M059J (cell line): ENCODE measurements at places on chromosomes 3 and 15. TPM values are rescaled to one million over a fixed set of nuclear protein-coding genes. Genes with fewer than 3 reads are reported as not detected.

DNA sequence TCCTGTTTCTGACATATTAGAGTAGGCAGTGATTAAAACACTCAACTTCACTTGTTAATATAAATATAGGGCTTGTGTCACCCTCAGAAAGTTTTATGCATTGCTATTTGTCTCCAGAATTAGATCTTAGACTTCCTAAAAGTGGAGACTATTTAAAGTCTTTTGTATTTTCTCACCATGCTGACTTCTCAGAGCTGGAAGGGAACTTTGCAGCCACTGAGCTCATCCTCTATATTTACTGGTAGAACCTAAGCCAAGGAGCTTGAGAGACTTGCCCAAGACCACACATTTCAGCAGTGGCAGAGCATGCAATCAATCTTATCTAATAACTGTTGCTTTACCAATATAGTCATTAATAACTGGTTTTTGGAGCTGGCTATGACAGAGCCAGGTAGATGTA lies 53.2 kb downstream of the STAC start:
- DNase-seq = no peak

DNA sequence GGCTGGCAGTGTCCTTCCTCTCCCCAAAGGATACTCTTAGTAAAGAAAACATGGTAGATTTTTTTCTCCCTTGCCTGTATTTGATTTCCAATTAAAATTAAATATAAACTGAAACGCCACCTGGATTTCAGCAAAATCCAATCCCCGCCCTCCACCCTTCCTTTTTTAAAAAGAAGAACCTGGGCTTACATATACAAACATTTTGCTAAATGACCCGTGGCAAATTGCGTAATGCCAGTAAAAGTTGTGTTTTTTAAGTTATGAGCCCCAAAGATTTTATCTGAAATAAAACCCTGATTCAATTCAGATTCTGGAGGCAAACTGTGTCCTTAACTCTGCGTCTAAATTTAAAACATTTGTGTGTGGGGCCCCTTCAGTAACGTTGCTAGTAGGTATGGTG lies 403.0 kb downstream of the FOXP1 start:
- DNase-seq = no peak

DNA sequence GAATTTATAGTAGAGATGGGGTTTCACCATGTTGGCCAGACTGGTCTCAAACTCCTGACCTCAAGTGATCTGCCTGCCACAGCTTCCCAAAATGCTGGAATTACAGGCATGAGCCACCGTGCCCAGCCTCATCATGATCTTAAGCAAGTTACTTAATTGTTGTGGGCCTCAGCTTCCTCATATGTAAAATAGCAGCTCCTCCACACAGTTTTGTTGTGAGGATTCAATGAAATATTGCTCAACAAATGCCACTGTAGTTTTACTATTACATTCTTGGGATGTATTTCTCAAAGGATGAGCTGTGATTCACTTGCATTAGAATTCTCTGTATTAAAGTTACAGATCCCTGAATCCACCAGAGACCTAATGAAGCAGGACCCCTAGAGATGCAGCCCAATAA lies 168.8 kb downstream of the ADAMTS9 start:
- no peak for DNase-seq

- DNase-seq = no peak
Observed at GRCh38 chr3:106103383-106103782, 234.6 kb upstream of the CBLB start.

- no peak for DNase-seq
Observed at GRCh38 chr3:24628523-24629258, 134.0 kb upstream of the THRB start.

- DNase-seq = no peak
Observed at GRCh38 chr3:25589783-25590258, 74.9 kb downstream of the TOP2B start.

DNA sequence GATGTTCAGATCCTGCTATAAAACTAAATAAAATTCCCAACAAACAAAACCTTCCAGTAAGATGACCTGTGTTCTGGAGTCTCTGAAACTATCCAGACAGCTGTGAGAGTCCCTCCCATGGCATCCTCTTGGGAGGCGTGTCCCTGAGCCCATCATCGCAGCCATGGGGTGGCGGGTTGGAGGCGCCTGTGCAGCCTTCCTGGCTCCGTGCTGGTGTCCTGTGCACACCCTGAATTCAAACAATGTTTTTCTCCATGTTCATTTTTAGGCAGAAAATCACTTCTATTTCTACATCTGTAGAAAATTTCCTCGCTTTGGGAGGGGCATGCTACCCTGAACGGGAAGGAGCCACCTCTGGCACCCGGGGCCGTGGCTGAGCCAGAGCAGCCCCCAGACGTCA lies 19.4 kb upstream of the OCA2 start:
- no peak for DNase-seq

DNA sequence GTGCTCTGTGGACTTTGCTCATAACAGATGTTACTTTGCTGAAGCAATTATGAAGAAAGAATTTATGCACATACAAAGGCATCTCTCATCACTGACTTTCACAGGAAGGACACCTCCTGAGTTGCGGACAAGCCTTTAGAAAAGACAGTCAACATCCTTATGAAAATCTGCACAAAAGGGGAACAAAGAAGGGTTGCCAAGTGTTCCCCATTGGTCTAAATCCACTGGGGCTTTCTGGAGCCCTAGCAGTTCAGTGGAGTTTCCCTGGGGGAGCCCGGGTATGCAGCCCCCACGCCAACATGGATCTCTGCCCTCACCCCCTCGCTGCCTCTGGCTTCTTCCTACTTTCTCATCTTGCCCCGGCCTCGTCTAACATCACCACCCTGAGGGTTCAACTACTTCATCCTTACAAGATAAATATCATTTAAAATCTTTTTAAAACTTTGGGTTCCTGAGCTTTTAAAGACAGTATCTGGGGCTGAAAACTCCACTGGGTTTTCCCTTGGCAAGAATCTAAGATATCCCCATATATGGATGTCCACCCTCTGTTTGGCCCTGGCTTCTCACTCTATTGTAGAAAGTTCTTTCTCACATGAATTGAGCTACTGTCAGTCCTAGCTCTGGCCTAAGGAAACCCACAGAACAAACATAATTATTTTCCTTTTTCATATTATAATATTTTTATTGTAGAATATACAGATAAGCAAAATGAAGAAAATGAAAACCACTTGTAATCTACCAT lies 207.9 kb upstream of the RGMA start:
- no peak for DNase-seq

- peak; percentile 24 for DNase-seq
Observed at GRCh38 chr3:178663201-178663934, 127.1 kb downstream of the KCNMB2 start.

DNA sequence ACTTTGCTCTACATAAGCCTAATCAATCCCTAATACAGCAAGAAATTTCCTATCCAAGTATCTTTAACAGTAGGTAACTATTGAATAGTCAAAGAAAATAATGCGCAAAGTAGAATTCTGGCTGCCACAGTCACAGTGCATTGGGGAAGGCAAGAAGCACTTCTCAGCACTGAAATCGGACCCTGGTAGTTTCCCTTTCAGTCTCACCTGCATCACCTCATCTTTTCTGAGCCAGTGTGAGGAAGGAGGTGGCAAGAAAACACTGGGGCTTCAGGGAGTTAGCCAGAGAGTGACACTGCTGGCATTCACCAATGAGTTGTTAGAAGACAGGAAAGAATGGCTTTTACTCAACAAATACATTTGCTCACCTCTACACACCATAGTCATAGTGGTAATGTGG lies 8.3 kb downstream of the TRIM42 start:
- DNase-seq = no peak

DNA sequence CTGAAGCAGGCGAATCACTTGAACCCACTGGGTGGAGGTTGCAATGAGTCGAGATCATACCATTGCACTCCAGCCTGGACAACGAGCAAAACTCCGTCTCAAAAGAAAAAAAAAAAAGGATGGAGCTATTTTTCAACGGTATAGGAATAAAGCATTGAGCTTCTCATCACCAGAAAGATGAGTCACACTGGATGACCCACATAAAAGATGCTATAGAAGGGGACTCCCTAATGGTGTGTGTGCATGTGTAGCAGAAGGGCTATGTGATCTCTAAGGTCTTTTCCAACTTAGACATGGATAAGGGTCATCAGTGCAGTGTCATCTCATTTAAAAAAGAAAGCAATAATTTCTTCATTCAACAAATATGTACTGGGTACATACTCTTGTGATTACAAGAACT lies 476.0 kb downstream of the MFSD1 start:
- DNase-seq = no peak

DNA sequence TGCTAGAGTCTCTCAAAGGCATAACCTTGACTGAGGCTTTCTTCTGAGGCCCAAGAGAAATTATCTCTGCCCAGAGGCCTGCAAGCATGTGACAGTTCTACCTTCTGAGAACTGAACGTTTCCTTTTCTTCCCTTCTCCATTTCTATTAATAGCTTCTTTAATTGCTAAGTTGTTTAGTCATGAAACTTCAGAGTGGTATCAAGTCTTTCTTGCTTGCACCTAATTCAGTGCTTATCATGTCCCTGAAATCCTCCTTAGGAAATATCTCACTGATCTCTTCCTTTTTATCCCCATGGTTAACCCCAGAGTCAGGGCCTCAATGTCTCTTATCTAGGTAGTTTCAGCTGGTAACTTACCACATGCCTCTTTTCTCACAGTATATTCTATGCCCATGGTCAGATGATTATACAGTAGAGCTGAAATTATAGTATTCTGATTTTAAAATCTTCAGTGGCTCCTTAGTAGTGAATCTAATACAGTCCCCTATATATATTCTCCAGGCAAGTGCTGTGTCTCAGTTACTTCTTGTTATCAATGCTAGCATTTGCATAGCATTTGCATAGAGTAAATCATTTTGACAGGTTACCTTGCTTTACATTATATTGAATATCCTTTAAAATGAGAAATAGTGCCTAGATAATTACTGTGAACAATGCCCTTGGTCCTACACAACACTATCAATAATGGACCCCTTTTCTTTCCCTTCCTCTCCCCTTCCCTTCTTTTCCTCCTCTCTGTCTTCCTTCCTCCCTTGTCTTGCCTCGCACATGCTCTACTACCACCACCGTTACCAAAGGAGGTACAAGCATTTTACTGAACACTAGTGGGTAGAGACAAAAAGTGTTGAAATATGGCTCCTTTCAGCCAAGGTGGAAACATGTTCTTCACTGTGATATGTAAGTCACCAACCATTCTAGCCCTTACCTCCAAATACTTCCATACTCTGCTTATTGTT lies 33.0 kb downstream of the KBTBD8 start:
- no peak for DNase-seq

- DNase-seq = no peak
Observed at GRCh38 chr3:14984581-14985113, 37.3 kb downstream of the NR2C2 start.

DNA sequence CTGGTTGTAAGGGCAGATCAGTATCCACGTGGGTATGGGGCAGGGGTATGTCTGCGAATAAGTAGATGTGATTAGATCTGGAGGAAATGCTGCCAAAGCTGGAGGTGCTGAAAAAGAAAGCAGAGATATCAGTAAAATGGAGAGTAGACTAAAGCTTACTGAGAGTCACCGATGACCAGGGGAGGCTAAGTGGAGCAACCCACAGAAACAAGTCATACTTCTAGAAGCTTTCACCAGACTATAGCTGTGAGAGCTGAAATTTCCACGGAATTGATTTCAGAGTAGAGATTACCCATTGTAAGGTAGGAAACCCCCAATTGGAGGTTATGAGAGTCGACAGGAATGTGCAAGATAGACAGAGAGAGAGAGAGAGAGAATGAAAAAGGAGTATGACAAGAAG lies 27.5 kb downstream of the ONECUT1 start:
- DNase-seq = no peak

DNA sequence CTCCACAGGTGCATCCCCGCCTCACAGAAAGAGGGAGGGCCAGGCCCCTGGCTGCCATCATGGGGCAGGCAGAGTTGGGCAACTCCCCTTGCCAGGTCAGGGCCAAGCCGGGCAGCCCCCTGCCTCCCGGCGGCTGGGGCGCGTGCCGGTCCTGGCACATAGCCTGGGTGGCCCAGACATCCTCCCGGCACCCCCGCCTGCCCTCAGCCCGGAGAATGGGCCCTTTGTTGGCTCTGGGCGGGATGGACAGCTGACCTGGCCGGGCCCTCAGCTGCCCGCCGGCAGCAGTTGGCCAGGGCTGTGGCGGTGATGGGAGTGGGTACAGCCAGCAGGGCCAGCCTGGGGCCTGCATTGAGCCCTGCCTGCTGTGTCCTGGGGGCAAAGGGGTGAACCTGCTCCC lies 16.5 kb downstream of the PLXNA1 start:
- DNase-seq = no peak

DNA sequence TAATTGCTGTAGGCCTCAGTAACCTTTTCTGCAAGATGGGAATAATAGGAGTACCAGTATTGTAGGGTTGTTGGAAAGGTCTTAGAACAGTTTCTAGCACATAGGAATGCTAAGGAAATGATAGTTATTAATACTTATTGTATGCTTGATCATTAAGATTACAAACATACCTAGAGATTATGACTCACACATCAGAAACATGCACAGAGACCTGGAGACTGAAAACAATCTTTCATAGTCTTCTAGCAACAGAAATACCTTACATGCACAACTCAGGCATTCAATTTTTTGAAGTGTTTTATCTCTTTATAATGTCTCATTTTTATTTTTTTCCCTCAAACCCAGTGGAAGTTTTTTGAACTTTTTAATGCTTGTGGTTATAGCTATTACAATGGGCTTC lies 104.4 kb upstream of the ZBTB20 start:
- peak; percentile 35 for DNase-seq

DNA sequence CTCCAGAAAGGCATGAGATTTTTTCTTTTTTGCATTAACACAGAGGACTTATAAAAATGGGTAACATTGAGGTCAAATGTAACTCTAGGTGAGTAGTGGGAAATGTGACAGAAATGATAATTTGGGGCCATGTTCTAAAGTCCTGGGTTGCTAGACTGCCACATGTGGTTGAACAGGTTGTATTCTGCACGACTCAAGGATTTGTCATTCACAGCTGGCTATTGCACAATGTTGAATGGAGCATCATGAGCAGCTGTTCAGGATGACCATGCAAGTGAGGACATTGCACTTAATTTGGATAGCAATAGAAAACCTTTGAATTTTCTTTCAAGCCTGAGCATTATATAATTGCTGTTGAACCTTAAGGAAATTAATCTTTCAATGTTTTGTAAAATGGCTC lies 396.6 kb downstream of the NAALADL2 start:
- DNase-seq = peak; percentile 59

- DNase-seq = no peak
Observed at GRCh38 chr3:133445108-133445507, 45.3 kb downstream of the BFSP2 start.

- peak; percentile 44 for DNase-seq
Observed at GRCh38 chr3:25169151-25169550, 258.9 kb upstream of the RARB start.

BMF gene
- 5.4 and 12.1 TPM in 2 replicates for total RNA-seq

EPM2AIP1 gene
- total RNA-seq = 5.1 and 8.1 TPM in 2 replicates

FURIN gene
- 16.5 and 33.6 TPM in 2 replicates for total RNA-seq

GUCA1C gene
- total RNA-seq = 0.39 TPM in 1 of 2 replicates, not detected in the other

GOLGA6L22 gene
- total RNA-seq = not detected in 2 replicates

AMT gene
- 0.12 and 0.32 TPM in 2 replicates for total RNA-seq

APEH gene
- total RNA-seq = 60.4 and 88.6 TPM in 2 replicates

ZNF620 gene
- 3.2 and 4.4 TPM in 2 replicates for total RNA-seq

FGF12 gene
- total RNA-seq = 4.6 and 6.6 TPM in 2 replicates

ROPN1 gene
- total RNA-seq = not detected in 2 replicates

RHOV gene
- 0.12 TPM in 1 of 2 replicates, not detected in the other for total RNA-seq

FRMD5 gene
- 4.1 and 9.7 TPM in 2 replicates for total RNA-seq

LMCD1 gene
- total RNA-seq = 10.0 and 18.1 TPM in 2 replicates

SERPINI2 gene
- total RNA-seq = not detected in 2 replicates

SAXO2 gene
- total RNA-seq = 0.42 TPM in 1 of 2 replicates, not detected in the other

TRAT1 gene
- not detected in 2 replicates for total RNA-seq
